Inflammatory macrophage treated with lipopolysaccharide for 4 hours (primary cell): ENCODE measurements at places on chromosomes 5 and 9.

DNA sequence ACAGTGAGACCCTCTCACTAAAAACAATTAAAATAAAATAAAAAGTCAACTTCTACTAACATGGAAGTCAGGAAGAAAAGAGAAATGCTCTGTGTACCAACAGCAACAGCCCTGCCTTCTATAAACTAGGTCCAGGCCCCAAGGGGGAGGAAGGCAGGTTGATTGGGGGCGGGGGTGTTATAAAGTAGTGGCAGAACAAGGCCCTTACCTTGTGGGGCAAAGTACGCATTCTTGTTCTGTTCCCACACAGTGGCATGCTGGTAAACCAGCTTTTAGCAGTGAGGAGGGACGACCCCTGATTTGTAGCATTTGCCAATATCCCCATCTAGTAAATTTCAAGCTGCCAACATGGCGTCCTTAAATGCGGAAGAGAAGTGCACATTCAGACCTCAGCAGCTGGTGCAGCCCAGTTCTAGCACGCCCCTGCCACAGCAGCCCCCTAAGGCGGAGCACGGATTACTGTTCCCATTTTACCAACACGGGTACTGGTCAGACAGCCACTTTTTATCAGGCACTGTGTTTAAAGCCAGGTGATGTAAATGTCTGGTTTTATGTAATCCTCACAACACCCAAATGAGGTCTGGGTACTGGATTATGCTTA lies 69.5 kb downstream of the GTF3C4 start:
- no peak for DNase-seq

DNA sequence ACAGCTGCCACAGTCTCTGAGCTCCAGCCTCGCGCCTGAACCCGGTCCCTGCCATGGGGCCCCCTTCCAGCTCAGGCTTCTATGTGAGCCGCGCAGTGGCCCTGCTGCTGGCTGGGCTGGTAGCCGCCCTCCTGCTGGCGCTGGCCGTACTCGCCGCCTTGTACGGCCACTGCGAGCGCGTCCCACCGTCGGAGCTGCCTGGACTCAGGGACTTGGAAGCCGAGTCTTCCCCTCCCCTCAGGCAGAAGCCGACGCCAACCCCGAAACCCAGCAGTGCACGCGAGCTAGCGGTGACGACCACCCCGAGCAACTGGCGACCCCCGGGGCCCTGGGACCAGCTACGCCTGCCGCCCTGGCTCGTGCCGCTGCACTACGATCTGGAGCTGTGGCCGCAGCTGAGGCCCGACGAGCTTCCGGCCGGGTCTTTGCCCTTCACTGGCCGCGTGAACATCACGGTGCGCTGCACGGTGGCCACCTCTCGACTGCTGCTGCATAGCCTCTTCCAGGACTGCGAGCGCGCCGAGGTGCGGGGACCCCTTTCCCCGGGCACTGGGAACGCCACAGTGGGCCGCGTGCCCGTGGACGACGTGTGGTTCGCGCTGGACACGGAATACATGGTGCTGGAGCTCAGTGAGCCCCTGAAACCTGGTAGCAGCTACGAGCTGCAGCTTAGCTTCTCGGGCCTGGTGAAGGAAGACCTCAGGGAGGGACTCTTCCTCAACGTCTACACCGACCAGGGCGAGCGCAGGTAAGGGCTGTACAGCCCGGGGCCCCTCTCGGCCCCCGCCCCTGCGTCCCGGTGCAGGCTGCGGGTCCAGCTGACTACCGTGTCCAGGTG lies 509 bp downstream of the LVRN start:
- DNase-seq = no peak

- peak; percentile 10 for DNase-seq
Observed at GRCh38 chr9:111034898-111035539, 3.3 kb downstream of the LPAR1 start.

DNA sequence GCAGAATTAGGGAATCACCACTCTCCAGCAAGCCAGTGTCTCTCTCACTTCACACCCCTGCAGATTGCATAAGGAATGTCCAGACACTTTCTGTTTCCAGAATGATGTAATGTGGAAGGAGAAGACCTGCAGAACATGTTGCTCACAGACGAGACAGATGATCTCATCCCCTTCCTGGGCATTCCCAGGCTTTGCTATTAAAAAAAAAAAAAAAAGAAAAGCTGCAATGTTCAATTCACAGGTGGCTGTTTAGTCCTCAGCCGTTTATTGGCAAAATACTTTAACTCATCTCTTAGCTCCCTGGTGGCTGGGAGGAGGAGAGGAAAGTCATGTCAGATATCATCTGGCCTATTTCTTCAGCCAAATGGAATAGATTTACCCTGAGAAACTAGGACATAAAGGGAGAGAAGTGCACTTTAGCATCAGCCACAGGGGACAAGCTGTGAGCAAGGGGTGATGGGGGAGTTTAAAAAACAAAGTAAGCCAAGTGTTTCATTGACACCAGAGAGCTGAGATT lies 95.9 kb upstream of the TNC start:
- peak; percentile 87 for DNase-seq

- no peak for DNase-seq
Observed at GRCh38 chr9:18921366-18922075, 111.5 kb downstream of the SAXO1 start.

DNA sequence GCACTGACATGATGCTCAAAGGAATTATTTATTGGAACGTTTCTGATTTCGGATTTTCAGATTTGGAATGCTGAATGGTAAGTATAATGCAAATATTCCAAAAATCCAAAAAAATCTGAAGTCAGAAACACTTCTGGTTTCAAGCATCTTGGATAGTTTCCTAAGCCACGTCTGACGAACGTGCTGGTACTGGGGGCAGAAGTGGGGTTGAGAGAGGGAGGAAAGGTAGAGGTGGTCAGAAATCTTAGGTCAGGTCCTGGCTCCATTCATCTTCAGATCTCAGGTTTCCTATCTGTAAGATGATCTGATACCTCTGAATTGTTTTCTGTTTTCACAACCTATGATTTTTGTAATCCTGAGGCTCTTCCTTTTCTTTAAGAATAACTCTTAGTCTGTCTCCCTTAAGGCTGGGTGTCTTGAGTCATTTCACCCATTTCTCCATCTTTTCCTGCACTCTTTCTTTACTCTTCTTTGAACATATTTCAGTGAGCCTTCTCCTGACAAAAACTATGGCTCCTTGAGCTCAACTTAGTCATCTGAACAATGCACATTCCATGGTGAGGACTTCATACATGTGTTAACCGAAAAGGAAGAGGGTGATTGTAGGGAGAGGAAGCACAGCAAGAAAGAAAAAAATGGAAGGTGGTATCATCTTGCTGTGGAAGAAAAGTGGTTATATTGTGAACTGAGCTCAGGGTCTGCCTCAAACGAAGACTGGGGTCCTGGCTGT lies 3.3 kb downstream of the SGCD start:
- DNase-seq = no peak

GRCh38 chr9:109036744-109037680 lies 23.7 kb upstream of the CTNNAL1 start:
- DNase-seq = no peak

DNA sequence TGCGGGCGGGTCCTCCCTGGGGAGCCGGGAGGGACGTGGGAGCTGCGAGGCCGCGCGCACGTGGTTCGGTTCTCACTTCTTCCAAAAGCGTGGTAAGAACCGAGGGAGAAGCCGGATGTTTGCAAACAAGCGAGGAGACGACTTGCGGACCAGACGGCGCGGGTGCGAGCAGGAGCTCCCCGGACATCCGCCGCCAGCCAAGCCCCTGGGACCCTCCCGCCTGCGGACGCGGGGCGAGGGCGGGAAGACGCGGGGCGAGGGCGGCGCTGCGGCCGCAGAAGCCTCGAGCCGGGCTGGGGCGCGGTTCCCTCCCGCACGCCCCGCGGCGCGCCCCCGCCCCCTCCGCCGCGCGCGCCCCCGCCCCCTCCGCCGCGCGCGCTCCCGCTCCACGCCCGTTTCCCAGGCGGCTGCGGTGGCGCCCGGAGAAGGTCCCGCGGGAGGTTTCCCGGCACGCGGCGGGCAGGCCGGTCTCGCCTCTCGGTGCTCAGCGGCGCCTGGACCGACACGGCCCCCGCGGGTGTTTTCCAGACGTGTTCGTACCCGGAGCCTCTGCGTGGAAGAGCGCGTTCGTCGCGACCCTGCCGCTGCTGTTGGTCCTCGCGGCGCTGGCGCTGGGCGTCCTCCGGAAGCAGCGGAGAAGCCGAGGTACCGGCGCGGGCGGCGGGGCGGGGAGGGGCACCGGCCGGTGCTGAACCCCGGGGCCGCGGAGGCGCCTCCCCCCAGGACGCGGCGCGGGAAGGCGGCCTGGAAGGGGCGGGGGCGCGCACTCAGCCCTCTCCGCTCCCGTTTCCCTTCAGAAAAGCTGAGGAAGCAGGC lies 12.8 kb downstream of the BTNL9 start:
- no peak for DNase-seq

DNA sequence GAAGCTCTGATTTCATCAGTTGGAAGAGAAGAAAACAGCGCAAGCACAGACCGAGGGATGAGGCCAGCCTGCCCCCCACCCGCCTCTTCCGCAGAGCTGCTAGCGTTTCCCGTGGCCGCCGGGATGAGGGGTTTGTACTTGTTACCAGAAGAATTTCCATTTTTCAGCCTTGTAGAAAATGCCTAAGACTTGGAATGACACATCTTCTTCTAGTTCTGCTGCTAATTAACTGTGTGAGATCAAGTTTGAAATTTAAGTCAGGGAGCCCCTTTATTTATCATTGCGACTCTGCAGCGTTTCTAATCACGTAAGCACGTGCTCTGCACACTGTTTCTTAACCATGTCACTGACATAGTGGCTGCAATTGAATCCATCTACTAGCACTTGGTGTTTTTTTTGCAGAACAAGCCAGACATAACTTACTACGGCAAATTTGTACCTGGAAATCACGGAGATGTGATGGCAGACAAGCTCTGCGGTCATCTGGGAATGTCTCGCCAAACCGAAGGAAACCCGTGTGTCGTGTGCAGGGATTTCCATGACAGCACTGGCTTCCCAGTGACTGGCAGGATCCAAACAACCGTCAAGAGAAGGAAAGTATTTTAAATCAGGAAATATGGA lies 41.8 kb upstream of the ROR2 start:
- DNase-seq = no peak

DNA sequence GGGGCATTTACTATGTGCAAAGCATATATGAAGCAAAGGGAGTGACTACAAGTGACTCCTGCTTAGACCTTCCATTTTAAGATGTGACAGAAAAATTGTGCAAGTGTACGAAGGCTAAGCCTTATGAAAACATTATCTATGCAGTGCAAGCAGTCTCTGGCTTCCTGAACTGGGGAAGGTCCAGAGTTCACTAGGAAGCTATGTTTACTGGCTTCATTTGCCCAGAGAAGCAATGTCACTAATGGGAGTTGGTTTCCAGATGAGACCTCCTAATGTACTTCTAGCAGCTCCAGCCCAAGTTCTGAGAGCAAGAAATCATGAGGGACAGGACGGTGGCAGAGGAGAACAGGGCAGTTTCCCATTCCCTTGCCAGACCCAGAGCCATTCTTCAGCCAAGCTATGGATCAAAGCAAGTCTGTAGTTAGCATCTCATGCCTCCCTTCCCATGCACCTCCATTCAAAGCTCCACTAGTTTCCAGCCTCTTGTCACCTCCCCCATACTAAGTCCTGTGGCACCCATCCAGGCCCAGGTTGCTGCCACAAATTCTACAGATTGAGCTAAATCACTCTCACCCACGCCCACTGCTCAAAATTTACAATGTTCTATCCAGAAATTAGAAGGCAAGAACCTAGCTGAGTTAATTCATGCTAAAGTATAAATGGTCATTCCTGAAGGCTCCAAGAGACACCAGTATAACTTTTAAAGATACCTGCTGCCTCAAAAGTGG lies 21.8 kb downstream of the MCTP1 start:
- DNase-seq = peak; percentile 29

GRCh38 chr5:80696450-80696849 lies 41.7 kb upstream of the DHFR start:
- no peak for DNase-seq

DNA sequence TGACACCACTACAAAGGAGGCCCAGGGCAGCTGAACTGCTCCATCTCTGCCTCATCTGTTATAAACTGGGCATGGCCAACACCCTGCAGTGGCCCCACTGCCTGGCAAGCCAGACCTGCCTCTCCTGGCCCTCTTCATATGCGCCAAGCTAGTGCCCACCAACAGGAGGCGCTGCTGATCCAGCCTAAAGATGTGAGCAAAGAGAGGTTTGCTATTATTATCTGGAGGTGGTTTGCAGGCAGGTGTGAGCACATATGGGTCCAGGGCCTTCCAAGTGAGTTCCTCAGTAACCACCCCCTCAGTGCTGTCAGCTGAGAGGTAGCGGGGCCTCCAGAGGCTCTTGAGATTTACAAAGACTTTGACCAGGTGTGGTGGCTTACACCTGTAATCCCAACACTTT lies 232.2 kb downstream of the SYK start:
- peak; percentile 49 for DNase-seq

DNA sequence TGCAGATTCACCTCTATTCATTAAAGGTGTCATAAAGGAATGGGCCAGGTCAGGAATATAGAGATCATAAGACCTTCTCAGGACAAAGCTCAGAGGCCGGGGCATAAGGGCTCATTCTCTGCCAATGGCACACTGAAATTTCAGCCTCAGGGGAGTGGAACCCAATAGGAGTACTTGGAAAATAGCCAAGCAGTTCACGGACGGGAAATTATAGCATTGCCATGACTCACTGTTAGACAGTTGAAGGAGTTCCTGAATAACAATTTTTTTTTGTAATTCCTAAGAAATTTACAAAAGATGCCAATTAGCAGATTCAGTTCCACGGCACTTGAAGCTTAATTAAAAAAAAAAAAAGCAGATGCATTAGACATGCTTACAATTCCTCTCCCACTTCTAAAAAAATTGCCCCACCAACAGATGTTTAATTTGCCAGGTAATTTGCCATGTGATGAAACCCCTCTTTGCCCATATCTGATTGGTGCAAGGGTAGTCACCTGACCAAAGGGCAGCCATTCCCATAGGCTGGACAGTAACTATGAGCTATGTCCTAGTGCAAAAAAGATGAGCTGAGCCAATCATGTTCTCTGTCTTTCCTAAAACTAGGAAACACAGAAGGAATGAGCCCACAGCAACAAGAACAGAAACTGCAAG lies 58.6 kb downstream of the PTCD2 start:
- peak; percentile 64 for DNase-seq
